Activated CD8-positive, alpha-beta T cell treated with anti-CD3 and anti-CD28 coated beads, Interleukin-2, amount 10 ng/mL, durations not matched to agents 7 days and 5 days (primary cell): ENCODE measurements at places on chromosomes 12 and 14. TPM values are rescaled to one million over a fixed set of nuclear protein-coding genes. Genes with fewer than 3 reads are reported as not detected.
A peak's percentile ranks its signal among the peaks of the same experiment; 100 is the strongest.

GRCh38 chr14:29558516-29558915 is 369.1 kb downstream of the PRKD1 start:
- no peaks in the 10 kb centered on the region for H3K4me1 ChIP-seq
- H3K27ac ChIP-seq: no peak overlapping the region
- no peak for DNase-seq
- no peaks in the 10 kb centered on the region for H3K27me3 ChIP-seq
- H3K4me3 ChIP-seq: no peak overlapping the region

- H3K27me3 ChIP-seq: no peaks in the 10 kb centered on the region
- no peaks in the 10 kb centered on the region for H3K36me3 ChIP-seq
- no peak overlapping the region for H3K27ac ChIP-seq
- DNase-seq: no peak
- no peak overlapping the region for H3K4me3 ChIP-seq
- H3K4me1 ChIP-seq: no peaks in the 10 kb centered on the region
Measured at GRCh38 chr12:65364046-65364445, 85.6 kb downstream of the MSRB3 start.

DNA sequence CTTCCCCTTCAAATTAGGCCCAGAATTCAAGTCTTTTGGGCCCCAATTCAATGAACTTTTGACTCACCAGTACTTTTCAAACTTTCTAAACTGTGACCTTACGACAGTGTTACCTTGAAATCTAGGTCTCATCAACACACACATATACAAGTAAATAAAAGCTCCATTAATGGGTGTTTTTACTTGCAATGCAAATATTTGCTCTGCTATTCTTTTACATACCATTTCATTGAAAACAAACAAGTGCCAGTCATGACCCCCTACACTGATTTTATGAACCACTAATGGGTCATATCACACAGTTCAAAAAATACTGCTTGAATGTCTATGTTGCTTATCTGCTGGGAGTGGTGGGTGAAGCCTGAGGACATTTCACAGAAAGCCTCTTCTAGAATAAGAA is 9.1 kb upstream of the NR1H4 start:
- no peaks in the 10 kb centered on the region for H3K27me3 ChIP-seq
- no peaks in the 10 kb centered on the region for H3K36me3 ChIP-seq
- no peak overlapping the region for H3K4me3 ChIP-seq
- H3K4me1 ChIP-seq: no peaks in the 10 kb centered on the region
- no peak for DNase-seq

DNA sequence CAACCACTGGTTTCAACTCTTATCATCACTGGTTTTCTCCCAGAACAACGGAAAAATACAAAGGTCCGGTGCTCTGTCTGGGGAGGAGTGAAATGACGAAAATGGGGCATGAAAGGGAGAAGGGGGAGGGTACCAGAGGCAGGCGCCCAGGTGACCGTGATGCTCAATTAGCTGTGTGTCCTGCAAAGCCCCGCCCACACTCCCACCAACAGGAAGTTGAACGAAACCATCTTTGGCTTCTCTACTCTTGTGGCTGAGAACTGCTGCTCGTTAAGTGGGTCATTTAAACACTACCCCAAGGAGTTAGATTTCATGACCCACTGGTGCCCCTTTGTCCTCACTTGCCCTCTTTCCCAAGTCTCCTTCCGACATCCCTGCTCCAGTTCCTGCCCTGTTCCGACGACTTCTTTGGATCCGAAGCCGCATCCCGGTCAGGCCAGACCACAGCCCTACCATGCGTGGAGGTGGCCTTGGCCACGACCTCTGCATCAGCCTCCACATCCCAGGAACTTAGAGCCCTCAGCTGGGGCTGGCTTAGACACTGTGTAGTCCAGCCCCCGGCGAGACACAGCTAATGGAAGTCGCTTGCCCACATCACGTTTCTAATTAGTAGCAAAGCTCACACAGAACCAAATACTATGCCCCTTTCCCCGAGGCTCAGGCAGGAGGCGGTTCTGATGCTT is 11.4 kb upstream of the LRTM2 start:
- no peaks in the 10 kb centered on the region for H3K27me3 ChIP-seq
- H3K4me1 ChIP-seq: peaks cover 16% of the 10 kb centered on the region
- H3K36me3 ChIP-seq: no peaks in the 10 kb centered on the region
- H3K27ac ChIP-seq: no peak overlapping the region
- H3K4me3 ChIP-seq: no peak overlapping the region

DNA sequence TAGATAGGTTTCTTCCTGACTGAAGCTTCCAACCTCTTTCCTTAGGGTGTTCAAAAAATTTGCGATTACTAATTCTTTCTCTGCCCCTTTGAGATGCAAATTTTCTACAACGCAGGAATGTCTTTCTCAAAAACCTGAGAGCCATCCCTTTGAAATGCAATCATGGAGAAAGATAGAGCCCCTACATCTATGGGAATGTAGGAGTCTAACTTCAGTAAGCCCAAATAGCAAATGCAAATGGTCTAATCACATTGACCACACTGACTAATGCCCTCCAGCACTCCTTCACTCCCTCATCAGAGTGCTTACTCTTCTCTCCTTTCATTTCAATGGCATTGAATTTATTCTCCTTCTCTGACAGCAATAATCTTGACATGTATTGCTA is 107.1 kb downstream of the SLC6A15 start:
- H3K4me3 ChIP-seq: no peak overlapping the region
- no peaks in the 10 kb centered on the region for H3K36me3 ChIP-seq
- H3K27ac ChIP-seq: no peak overlapping the region
- DNase-seq: no peak

DNA sequence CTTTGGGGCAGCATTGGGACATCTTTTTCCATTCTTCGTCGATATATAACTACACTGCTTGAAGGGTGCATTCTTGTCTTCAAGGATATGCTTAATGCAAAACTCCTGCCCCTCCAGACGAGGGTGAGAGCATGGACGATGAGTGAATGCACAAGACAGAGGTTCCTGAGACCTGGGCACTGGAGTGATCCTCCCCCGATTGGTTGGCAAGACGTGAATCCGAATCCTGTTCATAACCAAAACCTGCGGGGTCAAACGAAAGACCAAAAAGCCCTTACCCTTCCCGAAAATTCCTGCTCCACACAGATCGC is 684 bp downstream of the KANSL2 start:
- peaks cover 48% of the 10 kb centered on the region for H3K4me1 ChIP-seq
- no peak for DNase-seq
- H3K27me3 ChIP-seq: no peaks in the 10 kb centered on the region
- peak overlapping the region; percentile 99 for H3K27ac ChIP-seq

DNA sequence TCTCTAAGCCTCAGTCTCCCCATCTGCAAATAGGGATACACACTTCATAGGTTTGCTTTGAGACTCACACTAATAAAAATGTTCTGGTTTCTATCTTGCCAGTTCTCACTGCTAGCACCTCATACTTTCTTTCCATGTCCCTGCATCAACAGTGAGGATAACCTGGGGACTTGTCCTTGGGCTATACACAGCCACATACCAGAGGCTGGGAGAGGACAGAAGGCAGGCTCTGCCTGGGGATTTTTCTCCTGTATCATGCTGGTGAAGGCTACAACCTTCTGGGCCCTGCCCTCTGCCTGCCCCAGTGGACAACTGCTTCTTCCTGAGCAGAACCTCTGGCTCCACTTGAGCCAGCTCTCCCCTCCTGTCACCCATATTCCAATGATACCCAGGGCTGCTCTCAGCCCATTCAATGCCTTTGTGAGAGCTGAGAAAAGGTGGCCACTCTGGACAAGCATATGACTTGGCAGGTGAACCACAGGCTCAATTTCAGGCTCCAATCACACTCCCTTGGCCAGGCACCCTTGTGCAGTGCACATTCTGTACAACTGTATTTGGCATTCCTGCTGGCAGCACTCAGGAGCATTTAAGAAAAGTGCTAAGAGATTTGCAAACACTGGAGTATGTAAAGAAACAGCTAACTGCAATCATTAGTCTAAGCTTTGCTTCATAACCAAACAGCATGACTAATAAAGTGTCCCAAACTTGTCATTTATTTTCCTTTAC is 135.8 kb upstream of the VRK1 start:
- no peak for DNase-seq
- H3K4me1 ChIP-seq: no peaks in the 10 kb centered on the region
- no peaks in the 10 kb centered on the region for H3K36me3 ChIP-seq
- H3K27ac ChIP-seq: no peak overlapping the region
- H3K4me3 ChIP-seq: no peak overlapping the region
- peaks cover 35% of the 10 kb centered on the region for H3K27me3 ChIP-seq

GRCh38 chr14:31934767-31935266 is 142.3 kb upstream of the ARHGAP5 start:
- peaks cover 9% of the 10 kb centered on the region for H3K4me1 ChIP-seq
- no peaks in the 10 kb centered on the region for H3K36me3 ChIP-seq
- no peaks in the 10 kb centered on the region for H3K27me3 ChIP-seq
- no peak overlapping the region for H3K4me3 ChIP-seq
- DNase-seq: no peak

GRCh38 chr12:98530068-98530467 is 14.7 kb downstream of the TMPO start:
- peaks cover 36% of the 10 kb centered on the region for H3K4me1 ChIP-seq
- H3K27me3 ChIP-seq: no peaks in the 10 kb centered on the region
- peaks cover 70% of the 10 kb centered on the region for H3K36me3 ChIP-seq
- H3K27ac ChIP-seq: no peak overlapping the region

GRCh38 chr12:127987199-127987901 is 279.6 kb upstream of the TMEM132C start:
- H3K4me3 ChIP-seq: no peak overlapping the region
- DNase-seq: no peak
- no peaks in the 10 kb centered on the region for H3K27me3 ChIP-seq
- no peak overlapping the region for H3K27ac ChIP-seq
- H3K36me3 ChIP-seq: no peaks in the 10 kb centered on the region

DNA sequence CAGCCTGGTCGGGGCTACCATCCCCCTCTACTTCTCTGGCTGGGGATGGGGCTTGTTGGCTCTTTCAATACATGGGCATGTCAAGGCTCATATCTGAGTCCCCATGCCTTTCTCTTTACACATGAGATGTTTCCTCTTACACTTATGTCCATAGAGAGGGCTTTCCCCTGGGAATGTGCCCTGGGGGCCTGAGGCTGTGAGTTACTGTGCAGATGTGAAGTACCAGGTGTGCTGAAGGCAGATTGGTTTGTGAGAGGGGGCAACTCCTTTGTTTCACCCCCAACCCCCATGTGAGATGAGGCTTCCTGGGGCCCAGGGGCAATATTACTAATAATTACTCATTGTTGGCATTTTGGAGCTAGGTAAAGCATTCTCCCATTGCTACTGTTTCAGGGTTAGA is 32.8 kb downstream of the NRXN3 start:
- no peak overlapping the region for H3K27ac ChIP-seq
- H3K4me3 ChIP-seq: no peak overlapping the region
- no peaks in the 10 kb centered on the region for H3K27me3 ChIP-seq
- H3K4me1 ChIP-seq: peaks cover 24% of the 10 kb centered on the region

DNA sequence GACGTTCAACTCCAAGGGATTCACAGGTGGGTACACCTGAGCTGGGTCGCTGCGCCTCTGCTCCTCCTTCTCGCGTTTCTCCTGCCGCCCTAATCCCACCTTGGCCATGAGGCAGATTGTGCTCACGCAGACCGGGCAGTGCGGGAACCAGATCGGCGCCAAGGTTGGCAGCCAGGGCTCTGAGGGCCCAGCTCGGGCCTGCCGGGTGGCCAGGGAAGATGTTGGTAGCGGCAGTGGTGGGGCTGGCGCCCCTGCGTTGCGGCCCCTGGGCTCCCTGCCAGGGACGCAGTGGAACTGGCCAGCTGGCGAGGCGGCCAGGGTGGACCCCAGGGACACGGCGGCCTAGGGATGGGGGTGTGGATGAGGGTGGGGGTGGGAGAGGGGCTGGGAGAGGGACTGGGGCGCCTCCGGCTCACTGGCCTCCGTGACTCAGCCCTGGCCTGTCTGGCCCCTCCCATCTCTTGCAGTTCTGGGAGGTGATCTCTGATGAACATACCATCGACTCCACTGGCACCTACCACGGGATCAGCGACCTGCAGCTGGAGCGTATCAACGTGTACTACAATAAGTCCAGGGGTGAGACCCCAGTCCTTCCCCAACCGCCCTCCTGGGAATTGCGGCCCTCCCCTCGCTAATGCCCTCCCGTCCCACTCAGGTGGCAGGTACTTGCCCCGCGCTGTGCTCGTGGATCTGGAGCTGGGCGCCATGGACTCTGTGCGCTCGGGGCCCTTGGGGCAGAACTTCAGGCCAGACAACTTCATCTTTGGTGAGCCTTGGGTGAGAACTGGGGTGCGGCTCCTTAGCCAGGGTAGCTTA is 114.9 kb upstream of the ALG10B start:
- no peak for DNase-seq
- no peaks in the 10 kb centered on the region for H3K4me1 ChIP-seq
- no peaks in the 10 kb centered on the region for H3K27me3 ChIP-seq
- no peak overlapping the region for H3K4me3 ChIP-seq
- H3K27ac ChIP-seq: no peak overlapping the region

GRCh38 chr12:114711689-114712152 is 27.7 kb upstream of the TBX3 start:
- H3K27me3 ChIP-seq: no peaks in the 10 kb centered on the region
- H3K36me3 ChIP-seq: no peaks in the 10 kb centered on the region
- H3K4me1 ChIP-seq: no peaks in the 10 kb centered on the region
- DNase-seq: no peak

DNA sequence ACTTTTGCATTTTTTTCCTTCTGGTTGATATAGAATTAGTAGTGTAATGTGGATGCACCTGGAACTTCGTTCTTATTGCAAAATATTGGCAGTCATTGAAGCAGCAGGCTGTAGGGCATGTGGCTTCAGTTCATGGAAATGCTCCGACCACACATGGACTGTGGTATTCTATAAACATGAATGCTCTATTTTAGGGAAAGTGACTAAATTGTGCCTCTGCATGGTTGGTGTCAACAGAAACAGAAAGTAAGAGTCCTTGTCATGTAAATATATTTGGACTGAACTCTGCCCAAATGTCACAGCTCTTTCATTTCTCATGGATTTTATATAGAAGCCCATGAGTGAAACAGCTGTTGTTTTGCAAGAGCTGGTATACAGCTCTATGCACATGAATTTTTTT is 917.0 kb downstream of the LRFN5 start:
- no peak for DNase-seq
- no peaks in the 10 kb centered on the region for H3K27me3 ChIP-seq
- no peak overlapping the region for H3K4me3 ChIP-seq

- no peak overlapping the region for H3K4me3 ChIP-seq
- no peak for DNase-seq
- peaks cover 24% of the 10 kb centered on the region for H3K27me3 ChIP-seq
Measured at GRCh38 chr12:6768990-6769389, 2.8 kb downstream of the PTMS start.

GRCh38 chr12:121467638-121468498 is 68.0 kb downstream of the RNF34 start:
- peaks cover 28% of the 10 kb centered on the region for H3K4me1 ChIP-seq
- H3K36me3 ChIP-seq: peaks cover 17% of the 10 kb centered on the region
- H3K27ac ChIP-seq: no peak overlapping the region
- no peaks in the 10 kb centered on the region for H3K27me3 ChIP-seq

Gene GLT8D2
- not detected for total RNA-seq

Gene ERP29
- total RNA-seq: 145 TPM

Gene PAPLN
- 0.29 TPM for total RNA-seq

Gene NPC2
- total RNA-seq: 31.4 TPM

Gene TAS2R30
- total RNA-seq: 3.5 TPM

Gene TSPAN11
- total RNA-seq: not detected

Gene IQSEC3
- 2.6 TPM for total RNA-seq
